CD4-positive, alpha-beta T cell treated with Interleukin-17A for 4 hours (primary cell): ENCODE measurements at places on chromosomes 7 and 10.

- no peak for DNase-seq
These were observed 46.1 kb upstream of the RNF32 start for GRCh38 chr7:156594283-156595080.

GRCh38 chr10:8927705-8928104 lies 873.2 kb downstream of the GATA3 start:
- DNase-seq = no peak

GRCh38 chr10:110431659-110432058 lies 66.0 kb upstream of the DUSP5 start:
- DNase-seq = no peak

- DNase-seq = no peak
These were observed 73.9 kb downstream of the BICC1 start for GRCh38 chr10:58586282-58587245.

GRCh38 chr10:123621916-123622315 lies 44.2 kb upstream of the GPR26 start:
- DNase-seq = no peak

DNA sequence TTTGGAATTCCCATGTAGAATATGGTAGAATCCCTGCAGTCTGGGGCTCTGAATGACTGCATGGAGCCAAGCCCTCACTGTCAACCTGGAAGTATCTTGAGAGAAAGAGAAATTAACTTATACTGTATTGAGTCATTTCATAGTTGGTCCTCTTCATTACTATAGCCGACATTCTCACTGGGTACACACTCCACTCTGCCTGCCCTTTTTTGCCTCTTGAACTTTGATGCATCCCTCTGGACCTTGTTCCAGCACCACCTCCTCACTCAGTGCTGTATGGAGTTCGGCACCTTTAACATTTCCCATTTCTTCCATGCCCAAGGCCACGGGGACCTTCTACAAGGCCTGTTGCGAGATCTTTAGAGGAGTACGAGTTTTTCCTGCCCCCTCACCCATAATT lies 4.6 kb upstream of the ARHGAP22 start:
- DNase-seq = no peak

- DNase-seq = no peak
These were observed 30.3 kb downstream of the HACD1 start for GRCh38 chr10:17586821-17587234.

DNA sequence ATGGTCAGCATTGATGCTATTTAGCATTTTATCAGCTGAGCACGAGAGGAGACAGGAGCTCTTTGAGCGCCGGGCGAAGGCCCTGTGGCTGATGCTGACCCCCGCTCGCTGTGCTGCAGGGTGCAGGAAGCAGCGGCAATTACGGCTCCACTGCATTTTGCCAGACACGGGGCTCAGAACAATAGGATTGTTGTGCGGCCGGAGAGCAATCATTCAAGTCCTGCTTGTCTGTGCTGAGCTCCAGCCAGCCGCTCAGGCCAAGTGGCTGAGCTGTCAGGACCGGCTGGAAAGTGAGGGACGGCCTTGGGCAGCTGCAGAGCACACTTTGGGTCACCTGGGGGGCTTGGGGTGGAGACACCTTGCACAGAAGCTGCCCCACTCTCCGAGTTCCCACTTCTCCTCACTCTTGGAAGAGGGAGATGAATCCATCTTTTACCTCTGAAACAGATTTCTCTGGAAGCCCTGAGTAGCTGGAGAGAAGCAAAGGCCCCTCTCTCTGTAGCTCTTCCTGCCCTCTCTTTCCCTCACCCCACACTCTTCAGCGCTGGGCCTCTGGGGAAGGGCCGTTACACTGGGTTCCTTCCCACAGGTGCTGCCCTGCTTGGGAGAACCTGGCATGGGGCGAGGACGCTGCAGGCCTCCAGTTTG lies 17.3 kb upstream of the ADARB2 start:
- no peak for DNase-seq

- no peak for DNase-seq
These were observed 20.2 kb upstream of the ASL start for GRCh38 chr7:66055321-66055956.

GRCh38 chr10:36669615-36670352 lies 455.6 kb upstream of the ANKRD30A start:
- DNase-seq = no peak
